ENCODE measurements at places on chromosomes 2 and 18.

DNA sequence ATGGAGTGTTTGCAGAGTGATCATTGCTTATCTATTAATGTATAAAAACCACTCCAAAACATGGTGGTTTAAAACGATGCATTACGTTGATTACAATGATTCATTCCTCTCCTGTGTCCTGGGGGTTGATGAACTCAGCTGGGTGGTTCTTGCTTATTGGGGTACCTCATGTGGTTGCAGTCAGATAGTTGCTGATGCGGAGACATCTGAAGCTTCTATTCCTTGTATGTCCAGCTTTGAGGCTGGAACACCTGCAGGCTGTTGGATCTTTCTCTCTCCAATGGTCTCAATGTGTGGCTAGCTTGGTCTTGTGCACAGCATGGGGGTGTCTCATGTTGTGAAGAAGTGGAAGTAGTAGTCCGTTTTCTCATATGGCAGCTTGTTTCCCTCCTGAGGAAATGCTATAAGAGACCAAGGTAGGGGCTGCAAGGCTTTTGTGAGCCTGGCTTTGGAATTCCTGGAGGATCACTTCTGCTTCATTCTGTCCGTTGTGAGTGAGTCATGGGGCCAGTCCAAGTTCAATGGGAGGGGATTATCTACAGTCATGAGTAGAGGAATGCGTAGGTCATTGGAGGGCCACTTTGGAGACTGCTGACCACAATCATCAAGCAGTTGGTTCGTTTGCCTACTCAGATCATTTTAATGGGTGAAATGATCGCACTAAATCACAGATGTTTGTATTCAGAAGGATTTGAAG lies 601.0 kb downstream of the SLC4A3 start:
- DNase-seq, result no peak

DNA sequence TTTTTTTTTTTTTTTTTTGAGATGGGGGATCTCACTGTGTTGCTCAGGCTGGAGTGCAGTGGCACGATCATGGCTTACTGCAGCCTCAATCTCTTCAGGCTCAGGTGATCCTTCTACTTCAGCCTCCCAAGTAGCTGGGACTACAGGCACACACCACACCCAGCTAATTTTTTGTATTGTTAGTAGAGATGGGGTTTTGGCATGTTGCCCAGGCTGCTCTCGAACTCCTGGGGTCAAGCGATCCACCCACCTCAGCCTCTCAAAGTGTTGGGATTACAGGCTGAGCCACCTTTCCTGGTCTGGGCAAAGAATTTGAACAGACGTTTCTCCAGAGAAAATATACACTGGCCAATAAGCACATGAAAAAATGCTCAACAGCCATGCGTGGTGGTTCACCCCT lies 2.9 kb upstream of the SNRNP200 start:
- no peak for DNase-seq

DNA sequence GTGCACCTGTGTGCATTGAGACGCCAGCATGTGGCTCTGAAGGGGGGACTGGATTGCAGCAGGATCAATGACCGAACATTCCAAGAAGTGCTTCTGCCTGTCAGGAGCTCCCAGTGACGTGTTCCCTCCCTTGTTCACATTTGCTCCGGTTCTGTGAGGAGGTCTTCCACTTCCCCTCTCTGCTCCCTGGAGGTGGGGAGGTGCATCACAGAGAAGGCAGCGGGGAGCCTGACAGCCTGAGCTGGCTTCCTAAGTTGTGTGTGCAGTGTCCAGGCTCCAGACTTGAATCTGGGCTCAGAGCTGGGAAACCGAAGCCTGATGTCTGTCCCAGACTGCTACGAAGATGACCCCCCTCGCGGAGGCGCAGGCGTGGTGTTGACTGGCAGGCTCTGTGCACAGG lies 171.0 kb downstream of the KLHL29 start:
- no peak for DNase-seq

DNA sequence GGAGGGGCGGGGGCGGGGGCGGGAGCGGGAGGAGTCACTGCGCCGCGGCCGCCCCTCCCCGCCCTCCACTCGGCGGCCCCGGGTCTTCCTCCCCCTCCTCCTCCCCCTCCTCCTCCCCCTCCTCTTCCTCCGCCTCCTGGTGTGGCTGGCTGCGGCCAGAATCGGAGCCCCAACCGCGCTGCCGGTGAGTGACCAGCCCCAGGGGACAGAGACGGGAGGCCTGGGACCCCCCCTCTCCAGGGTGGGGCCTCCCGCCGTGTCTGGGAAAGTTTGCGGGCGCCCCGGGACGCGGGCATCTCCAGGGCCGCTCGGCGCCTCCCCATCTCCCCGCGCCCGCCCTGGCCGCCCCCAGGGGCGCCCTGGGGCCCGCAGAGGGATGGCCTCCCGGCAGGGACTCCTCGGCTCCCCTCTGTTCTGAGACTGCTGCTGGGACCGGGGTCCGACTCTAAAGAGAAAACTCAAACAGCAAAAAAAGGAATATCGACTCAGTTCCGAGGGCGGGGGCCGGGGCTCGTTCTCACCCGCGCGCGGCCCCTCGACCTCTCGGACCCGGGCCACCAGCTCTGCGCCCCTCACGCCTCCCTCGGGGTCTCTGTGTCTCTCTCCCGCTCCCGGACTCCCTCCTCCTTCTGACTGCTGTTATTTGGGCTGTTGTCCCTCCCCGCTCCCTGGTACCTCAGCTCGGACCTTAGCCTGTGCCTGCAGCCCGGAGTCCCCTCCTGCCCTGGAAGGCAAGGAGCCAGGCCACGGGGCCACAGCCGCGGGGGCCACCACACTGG lies at the start of gene STON1:
Gene STON1, plus strand, starts transcription at position 122 of the 779 bp plus-strand sequence. CDS start 50,480 bp downstream, outside the sequence.
- no peak for DNase-seq

DNA sequence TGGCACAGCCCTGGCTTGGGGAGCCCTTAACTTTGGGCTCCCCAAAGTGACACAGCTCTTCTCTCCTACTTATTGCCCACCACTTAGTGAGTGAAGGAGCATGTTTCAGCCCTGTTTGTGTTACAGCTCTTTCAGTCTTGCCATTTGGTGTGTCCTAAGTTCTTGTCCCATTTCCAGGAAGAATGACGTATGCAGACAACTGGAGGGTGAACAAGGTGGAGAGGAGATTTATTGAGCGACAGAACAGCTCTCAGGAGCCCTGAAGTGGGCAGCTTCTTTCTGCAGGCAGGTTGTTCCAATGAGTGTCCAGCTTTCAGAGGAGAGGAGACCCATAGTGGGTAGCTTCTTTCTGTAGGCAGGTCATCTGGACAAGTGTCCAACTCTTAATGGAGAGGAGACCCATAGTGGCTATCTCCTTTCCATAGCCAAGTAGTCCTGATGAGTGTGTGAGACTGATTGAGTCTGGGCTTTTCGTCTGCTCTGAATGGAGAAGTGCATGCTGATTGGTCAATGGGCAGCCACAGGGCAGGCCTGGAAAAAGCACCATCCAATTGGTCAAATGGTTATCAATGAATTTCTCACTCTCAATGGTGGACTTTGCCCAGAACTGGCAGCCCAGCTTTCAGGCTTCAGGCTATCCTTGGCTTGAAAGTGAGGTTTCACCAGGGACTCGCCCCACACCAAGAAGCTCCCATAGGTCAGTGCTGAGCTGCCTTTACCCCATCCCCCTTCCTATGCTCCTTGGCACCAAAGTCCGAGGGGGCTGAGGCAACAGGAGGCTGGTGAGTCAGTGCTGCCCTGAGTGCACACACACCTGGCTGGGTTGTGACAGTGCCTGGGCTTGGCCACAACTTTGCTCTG lies 688.2 kb downstream of the NYAP2 start:
- no peak for DNase-seq

GRCh38 chr2:219551441-219552381 lies 7.9 kb downstream of the TMEM198 start:
- DNase-seq, result no peak

GRCh38 chr2:222270396-222270795 lies 28.4 kb downstream of the PAX3 start:
- no peak for DNase-seq

DNA sequence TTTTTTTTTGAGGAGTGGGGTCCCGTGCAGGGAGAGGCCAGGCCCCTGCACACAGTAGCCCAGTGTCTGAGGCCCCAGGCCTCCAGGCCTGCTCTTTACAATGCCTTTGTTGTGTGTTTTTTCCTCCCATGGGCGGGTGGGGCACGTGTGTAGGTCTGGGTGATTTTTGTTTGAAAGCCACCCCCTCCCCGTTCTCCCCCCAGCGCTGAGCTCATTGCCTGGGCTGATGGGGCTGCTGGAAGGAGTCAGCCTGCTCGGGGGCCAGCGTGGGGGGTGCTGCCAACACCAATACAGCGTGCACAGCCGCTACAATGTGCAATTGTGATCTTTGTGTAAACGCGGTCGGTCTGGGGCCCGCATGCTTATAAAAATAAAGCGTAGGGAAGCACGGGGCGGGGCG lies 142.7 kb downstream of the DYSF start:
- no peak for DNase-seq

DNA sequence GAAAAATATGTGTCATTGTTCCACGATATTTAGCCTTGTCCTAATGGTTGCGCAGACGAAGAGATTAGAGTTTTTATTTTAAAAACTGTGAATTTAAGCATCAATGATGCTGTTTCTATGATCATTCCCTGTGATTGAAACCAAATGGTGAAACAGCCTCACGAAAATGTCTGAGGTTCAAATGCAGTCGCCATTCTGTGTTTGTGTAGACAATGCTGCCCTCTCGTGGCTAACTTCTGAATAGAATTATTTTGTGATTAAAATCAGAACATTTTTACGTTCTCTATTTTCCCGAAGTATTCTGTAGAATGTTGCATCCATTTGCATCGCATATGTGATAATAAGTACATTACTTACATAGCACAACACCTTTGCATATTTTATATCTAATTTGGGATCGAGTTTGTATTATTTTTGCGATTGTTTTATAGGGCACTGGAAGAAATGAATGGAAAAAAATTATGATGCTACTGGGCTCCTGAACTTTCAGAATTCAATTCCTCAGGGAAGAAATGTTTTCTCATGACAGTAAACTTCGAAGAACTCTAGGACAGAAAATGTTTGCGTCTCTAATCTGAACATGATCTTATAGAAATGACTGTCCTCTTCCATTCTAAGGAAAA lies 54.8 kb upstream of the CREB1 start:
- DNase-seq, result no peak

- DNase-seq, result no peak
These were observed 58.9 kb downstream of the CIB4 start for GRCh38 chr2:26581991-26582842.

DNA sequence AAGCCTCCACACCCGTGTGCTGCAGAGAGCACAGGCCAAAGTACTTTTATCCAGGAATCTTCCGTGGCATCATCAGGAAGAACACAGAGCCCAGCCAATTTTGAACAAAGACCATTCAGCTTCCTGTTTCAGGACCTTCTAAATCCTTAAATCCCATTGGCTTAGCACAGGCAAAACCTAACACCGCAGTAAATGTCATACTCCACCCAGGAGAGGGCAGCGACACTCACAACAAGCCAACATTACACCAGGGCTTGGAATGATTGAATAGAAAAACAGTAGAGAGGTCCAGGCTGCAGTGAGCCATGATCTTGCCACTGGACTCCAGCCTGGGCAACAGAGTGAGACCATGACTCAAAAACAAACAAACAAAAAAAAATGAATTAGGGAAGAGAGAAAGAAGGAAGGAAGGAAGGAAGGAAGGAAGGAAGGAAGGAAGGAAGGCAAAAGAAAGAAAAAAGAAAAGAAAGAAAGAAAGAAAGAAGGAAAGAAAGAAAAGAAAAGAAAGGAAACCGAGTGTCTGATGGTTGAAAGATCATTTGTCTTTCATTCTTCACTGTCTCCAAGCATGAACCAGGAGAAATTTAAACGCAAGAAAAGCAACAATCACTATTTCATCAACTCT lies 144.6 kb upstream of the SATB2 start:
- DNase-seq, result no peak

DNA sequence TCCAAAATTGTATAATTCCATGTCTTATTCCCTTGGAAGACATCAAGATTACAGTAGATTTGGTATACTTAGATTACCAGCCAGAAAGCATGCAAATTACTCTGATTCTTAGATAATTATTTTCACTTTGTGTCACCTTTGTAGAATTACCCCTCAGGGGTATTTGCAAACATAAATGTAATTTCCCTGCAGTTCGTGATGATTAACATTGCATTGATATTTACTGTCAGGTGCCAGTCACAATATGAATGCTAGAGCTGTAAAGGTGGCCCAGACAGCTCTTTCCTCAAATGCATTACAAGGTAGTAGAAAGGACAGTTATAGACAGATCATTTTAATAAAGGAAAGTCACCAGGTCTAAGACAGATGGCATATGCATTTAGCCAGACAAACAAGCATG lies 1537.5 kb upstream of the PIK3C3 start:
- DNase-seq, result no peak

GRCh38 chr2:217928324-217929181 lies 74.2 kb downstream of the TNS1 start:
- no peak for DNase-seq

DNA sequence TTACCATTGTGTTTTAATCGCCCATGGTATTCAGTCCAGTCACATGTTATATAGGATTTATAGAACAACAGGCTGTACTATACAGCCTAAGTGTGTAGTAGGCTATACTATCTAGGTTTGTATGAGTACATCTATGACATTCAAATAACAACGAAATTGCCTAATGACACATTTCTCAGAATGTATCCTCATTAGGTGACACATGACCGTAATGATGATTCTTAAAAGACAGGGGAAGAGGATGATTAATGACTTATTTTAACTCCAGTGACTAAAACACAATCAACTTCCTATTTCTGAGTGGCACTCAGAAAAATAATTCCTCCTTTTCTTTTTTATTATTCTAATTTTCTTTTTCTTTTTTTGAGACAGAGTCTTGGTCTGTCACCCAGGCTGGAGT lies 63.0 kb upstream of the ACSL3 start:
- DNase-seq, result no peak

All from stimulated activated naive B cell treated with anti-CD40 and anti-IgM and Interleukin-4, amounts not matched to agents 10 μg/mL and 1 μg/mL and 100 μg/mL, for 72 hours (primary cell).